ENCODE measurements at places on chromosomes 3 and 15.
A peak's percentile ranks its signal among the peaks of the same experiment; 100 is the strongest.

GRCh38 chr15:71069693-71070092 lies 45.6 kb upstream of the THSD4 start:
- no peak for ATAC-seq

- ATAC-seq, result no peak
Measured at GRCh38 chr3:53080612-53081205, 34.8 kb upstream of the SFMBT1 start.

DNA sequence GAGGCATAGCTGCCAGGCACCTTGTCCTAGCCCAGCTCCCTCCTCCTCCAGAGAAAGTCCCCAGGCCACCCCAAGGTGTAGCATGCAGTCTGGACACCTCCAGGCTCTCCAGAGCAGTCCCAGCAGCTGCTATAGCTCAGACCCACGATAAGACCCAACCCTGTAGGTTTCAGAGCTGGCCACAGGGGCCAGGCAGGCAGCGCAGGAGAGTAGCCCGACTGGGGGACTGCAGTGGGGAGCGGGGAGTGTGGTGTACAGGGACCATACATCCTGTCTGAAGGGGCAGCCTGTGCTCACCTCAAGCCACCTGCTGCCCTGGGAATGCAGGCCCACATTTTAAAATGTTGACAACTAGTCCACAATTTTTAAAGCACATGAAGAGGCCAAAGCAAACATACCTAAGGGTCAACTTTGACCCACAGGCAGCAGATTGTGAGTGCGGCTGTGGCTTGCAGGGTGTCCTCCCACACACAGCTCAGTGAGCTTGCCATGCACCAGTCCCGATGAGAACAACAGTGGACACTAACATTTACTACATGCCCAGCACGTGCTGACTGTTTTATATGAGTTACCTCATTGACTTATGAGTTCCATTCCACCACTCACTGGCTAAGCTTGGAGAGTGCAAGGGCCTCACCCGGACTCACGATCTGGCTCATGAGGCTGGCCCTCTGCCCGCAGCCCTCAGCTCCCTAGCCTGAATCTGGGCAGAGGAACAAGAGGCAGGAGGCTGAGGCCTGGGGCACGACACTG lies 81.4 kb downstream of the DNAJB8 start:
- ATAC-seq, result no peak

GRCh38 chr3:136250903-136251460 lies 842 bp downstream of the PCCB start:
- ATAC-seq, result peak; percentile 33
